Stimulated activated CD4-positive, alpha-beta T cell treated with anti-CD3 and anti-CD28 coated beads, Interleukin-15, amount 100 ng/mL, for 1 hour (primary cell): ENCODE measurements at places on chromosomes 1 and 21.

GRCh38 chr1:29129916-29130315 lies 6.2 kb upstream of the TMEM200B start:
- no peak for DNase-seq

DNA sequence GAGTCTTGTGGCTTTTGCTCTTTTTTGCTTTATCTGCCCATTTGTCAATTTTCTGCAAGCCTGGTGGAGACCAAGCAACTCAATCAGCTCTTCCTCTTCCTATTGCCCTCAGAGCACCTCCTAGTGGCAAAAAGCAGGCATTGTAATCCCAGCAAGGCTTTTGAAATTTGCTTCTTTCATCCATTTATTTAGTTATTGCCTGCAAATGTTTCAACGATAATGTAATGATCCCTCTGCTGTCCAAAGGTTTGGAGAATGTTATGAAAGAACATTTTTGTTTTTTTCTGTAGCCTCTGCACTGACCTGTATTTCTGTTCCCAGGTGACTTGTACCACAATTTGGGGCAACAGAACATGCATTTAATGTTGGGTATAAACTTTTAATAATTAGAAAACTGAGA lies 127.8 kb downstream of the GABPA start:
- DNase-seq = no peak

- no peak for DNase-seq
Observed at GRCh38 chr1:87194271-87194774, 134.4 kb upstream of the LMO4 start.

- no peak for DNase-seq
Observed at GRCh38 chr1:40404670-40405462, 31.3 kb downstream of the SMAP2 start.

GRCh38 chr1:99407018-99407417 lies 142.7 kb downstream of the PLPPR4 start:
- no peak for DNase-seq

GRCh38 chr1:19021845-19022244 lies 65.4 kb upstream of the IFFO2 start:
- no peak for DNase-seq
